ENCODE measurements at places on chromosomes 16 and 17.

- peak; percentile 47 for DNase-seq
These were observed at the start of gene AMFR for GRCh38 chr16:56425439-56425832. TSS of gene AMFR (minus strand) at chr16:56425545. CDS start at chr16:56425327, 218 bp downstream.

DNA sequence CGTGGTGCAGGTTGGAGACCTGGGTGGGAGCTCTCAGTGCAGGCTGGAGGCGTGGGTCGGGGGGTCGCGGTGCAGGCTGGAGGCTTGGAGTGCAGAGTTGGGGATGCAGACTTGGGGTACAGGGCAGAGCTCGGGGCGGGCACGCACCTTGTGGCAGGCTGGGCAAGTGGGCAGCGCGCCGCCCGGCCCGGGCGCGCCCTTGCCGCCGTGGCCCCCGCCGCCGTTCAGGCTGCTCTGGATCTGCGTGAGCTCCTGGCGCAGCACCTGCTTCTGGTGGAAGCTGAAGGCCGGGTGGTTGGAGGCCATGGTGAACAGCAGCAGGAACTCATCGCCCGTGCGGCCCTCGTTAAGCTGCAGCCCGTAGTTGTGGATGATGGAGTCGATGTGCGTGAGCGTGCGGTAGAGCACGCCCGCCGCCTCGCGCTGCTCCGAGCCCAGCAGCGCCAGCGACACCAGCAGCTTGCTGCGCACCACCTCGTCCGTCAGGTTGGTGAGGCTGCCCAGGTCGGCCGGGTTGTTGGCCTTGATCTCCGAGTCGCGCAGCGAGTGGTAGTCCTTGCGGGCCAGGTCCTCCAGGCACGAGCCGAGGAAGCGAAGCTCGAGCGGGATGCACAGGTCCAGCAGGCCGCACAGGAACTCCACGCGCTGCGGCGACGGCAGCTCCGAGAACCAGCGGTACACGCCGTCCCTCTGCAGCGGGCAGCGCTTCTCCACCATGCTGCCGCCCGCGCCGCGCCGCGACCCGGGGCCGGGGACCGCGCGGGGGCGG lies 1.1 kb downstream of the ZCCHC14 start:
- DNase-seq = no peak

- DNase-seq = no peak
These were observed 10.9 kb downstream of the HAS3 start for GRCh38 chr16:69116256-69116875.

DNA sequence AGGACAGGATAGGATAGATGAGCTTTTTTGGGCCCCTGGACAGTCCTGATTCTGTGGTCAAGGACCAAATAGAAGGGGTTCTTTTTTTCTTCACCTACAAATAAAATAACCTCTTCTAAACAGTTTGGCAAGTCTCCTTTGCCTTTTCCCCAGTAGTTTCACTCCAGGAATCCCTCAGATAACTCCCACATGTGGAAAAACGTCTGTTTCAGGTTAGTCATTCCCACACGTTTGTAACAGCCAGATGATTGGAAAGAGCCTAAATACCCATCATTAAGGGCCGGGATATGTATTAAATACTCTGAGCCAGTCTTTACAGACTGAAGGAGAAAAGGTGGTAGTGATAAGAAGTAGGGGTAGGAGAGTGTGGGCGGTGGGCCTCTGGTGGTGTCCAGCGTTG lies 58.3 kb downstream of the PLD6 start:
- DNase-seq = no peak

DNA sequence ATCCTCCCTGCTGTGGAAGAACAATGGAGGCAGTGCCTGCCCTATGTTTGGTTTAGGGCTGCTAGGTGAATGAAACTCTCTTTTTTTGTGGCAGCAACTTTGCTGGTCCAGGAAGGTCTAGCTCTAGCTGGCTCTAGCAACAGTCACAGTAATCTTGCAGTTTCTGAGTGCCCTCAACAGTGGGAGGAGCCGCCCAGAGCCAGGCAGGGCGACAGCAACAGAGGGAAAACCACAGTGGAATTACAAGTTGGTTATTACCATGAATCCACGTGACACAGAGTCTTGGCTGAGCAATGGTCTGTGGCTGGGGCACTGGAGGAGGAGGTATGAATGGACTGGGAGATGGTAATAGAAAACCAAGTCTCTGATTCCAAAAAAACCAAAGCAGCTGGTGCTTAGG lies 10.3 kb downstream of the HSPB9 start:
- no peak for DNase-seq

Data from activated CD4-positive, alpha-beta T cell treated with anti-CD3 and anti-CD28 coated beads for 24 hours (primary cell).